RWPE1 (cell line): ENCODE measurements at places on chromosomes 11 and 22.

GRCh38 chr22:26894362-26894761 lies 237.0 kb downstream of the MIAT start:
- DNase-seq: no peak

DNA sequence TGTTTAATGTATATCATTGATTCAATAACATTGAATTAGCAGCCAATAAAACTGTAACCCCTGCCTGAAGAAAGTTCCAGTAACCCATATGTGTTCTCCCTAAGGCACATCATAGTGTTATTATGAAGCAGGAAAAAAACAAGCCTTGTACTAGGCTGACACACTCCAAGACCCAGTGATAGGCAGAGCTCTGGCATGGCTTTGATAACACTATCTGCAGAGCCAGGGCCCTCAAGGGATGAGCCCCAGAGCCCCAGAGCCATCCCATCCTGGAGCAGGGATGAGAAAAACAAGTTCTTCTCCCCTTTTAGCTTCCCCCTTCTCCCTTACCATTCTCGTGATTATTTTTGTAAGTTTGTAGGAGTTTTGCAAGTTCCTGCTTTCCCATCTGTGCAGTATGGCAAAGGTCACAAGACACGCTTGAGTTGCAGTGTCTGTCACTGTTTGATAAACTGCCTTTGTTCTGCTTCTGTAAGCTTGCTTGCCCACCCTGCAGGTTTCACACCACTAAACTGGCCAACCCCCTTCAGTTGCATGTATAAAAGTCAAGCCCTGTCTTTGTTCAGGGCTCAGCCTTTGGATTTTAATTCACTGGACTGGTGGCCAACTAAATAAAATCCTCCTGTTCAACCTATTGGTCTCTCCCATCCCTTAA lies 22.3 kb upstream of the GUCY1A2 start:
- DNase-seq: no peak

- DNase-seq: no peak
These were observed 88.6 kb downstream of the BCR start for GRCh38 chr22:23268877-23269276.

GRCh38 chr22:47486569-47487312 lies 724.3 kb downstream of the TBC1D22A start:
- no peak for DNase-seq

DNA sequence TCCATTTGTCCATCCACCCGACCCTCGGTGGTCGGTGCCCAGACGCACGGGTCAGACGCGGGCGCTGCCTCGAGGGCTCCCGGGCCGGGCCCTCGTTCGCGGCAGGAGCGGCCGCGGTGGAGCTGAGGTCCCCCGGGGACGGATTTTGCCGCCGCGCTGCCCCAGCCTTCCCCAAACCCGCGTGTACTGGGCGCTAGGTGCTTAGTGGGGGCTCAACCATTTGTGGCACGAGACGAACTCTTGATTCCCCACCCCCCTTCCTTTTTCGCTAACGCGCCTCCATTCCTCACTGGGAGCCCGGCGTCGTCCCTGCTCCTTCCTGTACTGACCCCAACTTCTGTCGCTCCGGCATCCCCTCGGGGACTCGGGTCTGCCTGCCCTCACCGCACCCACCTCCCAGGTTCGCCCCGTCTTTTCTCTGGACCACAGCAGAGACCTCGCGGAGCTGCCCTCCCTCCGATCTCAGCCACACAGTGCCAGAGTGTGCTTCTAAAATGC lies 789 bp upstream of the CBX7 start:
- no peak for DNase-seq

DNA sequence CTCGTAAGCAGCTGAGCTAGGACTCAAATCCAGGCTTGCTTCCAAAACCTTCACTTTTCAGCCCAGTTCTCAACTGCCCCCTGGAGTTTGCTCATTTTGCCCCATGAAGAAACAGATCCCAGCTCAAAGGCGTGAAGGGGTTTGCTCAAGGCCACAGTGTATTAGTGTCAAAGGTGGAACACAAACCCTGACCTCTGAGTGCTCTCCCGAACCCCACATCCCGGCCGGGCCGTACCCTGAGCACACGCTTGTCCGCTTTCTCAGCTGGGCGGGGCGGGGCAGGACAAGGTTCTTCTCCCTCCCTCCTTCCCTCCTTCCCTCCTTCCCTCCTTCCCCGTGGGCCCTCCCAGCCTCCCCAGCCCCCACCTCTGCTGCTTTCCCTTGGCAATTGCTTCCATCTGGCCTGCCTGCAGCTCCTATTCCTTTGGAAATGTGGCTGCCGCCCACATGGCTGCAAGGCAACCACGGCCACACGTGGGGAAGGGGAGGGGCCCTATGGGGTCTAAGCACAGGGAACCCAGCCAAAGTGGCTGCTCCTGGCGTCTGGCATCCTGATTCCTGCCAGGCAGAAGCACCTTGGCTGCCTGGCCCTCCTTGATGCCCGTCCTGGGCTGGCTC lies 4.1 kb downstream of the ST3GAL4 start:
- DNase-seq: no peak

GRCh38 chr11:73383249-73384124 lies 7.3 kb downstream of the RELT start:
- no peak for DNase-seq

DNA sequence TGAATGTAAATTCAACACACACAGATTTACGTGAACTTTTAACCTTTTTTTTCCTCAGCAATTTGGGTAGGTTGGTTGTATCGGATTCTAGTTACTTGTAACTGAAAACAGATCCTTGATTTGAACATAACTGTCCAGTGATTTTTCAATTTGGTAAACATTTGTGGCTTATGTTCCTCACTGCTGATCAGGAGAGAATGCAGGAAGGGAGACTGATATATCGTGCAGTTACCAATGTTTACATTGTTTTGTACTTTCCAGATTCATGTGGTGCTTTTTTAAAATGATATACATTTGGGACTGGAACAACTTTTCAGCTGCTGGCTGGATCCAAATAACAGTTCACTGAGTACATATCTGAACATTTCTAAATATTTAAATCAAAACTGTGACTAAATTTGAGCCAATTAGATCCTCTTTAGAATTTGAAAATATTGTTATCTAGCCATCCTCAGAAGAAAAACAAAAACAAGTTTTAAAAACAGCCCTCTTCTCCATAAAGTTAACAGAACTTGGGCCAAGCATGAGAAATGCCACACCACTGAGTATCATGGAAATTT lies 84.3 kb upstream of the MTMR2 start:
- no peak for DNase-seq

DNA sequence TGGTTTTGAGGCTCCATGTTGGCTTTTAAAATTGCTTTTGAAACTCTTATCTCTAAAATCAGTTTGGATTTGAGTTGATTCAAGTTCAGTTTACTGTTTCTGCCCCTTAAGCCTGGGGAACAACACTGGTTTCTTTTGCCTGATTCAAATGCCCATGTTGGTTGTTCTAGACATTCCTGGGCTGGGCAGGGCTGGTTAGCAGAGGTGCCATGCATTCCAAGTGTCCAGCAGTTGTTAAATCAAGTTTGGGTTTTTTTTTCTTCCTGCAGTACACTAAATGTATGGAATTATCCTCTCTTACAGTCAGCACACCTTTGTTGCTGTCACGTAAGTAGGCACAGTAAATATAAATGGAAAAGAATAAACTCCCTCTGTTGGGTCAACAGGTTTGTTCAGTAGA lies 67.2 kb upstream of the MTMR2 start:
- DNase-seq: peak; percentile 53

DNA sequence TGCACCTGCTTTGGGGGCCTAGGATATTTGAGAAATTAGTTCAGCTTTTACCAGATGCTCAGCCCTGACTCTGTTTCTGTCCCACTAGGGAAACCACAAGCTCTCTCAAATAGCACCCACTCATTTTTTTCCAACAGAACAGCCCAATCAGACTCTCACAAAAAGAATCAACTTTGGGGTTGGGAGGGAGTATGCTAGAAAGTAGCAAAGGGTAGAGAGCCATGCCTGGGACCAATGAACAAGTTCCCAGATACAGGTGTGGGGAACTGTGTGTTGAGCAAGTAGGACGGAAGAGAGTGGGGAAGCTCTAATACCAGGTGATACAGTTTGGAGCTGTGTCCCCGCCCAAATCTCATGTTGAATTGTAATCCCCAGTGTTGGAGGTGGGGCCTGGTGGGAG lies 41.1 kb downstream of the TRIM66 start:
- no peak for DNase-seq

- DNase-seq: no peak
These were observed 79.3 kb upstream of the TENM4 start for GRCh38 chr11:79520086-79520485.

DNA sequence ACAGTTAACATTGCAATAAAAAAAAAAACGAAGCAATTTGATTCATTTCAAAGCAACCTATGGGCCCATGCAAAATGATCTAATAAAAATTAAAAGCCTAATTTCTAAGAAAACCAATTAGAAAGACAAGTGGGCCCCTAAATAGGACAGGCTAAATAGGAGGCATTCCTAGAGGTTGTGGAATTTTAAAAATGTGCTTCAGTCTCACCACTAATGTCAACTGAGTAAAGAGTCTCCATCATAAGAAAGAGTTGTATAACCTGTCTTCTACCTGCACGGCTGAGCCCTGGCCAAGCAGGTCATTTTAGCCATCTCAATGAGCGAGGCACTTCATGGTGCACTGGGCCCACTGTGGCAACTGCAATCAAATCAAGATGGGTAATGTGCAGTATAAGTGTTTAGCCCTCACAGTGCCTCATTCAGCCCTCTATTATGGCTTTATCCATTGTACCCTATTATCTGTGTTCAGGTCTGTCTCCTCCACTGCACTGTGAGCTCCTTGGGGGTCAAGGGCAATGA lies 76.4 kb downstream of the PRSS23 start:
- no peak for DNase-seq

- no peak for DNase-seq
These were observed 2.4 kb upstream of the TNNT3 start for GRCh38 chr11:1916986-1917522.

GRCh38 chr11:114087025-114087424 lies 27.5 kb downstream of the ZBTB16 start:
- DNase-seq: no peak

GRCh38 chr11:20873054-20873453 lies 203.7 kb downstream of the NELL1 start:
- no peak for DNase-seq

DNA sequence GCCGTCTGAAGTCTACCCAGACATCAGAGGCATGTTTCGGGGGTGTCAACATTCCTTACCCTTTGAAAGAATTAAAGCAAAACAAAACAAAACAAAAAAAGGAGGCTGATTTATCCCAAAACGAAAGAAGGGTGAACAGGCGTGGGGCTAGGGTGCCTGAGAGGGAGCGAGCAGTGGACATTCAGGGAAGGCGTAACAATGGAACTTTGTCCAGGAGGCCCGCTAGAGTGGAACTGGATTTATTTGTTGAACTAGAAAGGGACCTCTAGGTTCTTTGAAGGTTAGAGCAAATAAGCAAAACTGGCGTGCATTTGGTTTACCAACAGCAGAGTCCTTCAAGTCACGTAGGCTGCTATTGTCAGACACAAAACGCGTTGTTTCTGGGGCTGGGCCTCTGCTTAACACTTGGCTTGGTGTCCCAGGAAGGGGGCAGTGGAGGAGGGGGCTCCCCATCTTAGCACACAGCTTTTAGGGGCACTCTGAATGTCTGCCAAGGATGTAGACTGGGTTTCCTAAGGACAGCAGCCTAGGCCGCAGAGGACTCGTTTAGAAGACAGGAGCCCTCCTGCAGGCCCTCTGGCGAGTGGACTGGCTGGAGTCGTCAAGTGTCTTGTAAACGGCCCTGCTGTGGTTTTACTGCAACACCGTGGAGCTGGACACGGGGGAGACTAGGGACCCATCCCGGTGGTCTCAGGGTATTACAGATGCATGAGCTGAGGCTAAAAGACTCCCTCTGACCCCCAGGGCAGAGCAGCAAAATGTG lies 203.7 kb upstream of the SORL1-AS1 start:
- no peak for DNase-seq
